Fibroblast of the aortic adventitia (primary cell): ENCODE measurements at places on chromosomes 2 and 18.
A peak's percentile ranks its signal among the peaks of the same experiment; 100 is the strongest.

GRCh38 chr2:218631837-218632236, 24.1 kb downstream of the PLCD4 start:
- DNase-seq = peak; percentile 80

- peak; percentile 90 for DNase-seq
Measured at GRCh38 chr2:55099878-55100820, 49.9 kb upstream of the RTN4 start.

- no peak for DNase-seq
Measured at GRCh38 chr2:110645616-110646015, 32.2 kb downstream of the BUB1 start.

- peak; percentile 70 for DNase-seq
Measured at GRCh38 chr2:219664944-219665343, 37.5 kb downstream of the SLC4A3 start.

GRCh38 chr2:43508209-43508608, 87.6 kb downstream of the THADA start:
- DNase-seq = no peak

DNA sequence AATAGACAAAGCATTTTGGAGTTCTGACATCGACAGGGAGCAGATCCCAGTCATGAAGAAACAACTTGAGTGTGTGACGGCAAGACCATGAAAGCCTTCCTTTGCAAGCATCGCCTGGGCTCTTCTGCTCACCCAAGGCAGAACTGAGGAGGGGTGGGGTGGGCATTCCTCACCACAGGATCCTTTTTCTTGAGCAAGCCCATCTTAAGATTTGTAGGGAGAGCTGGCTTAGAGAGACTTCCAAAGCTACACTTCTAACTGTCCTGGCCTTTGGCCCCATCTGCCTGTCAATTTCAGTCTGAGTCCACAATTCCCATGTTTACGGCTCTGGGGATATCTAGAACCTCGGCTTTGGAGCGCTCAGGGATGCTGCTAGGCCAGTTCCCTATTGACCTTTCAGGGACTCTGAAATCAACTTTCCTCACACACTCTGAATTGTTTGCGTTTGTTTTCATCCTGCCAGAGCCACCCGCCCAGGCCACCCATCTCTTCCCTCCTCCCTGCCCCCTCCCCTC, 3.7 kb downstream of the KLHL14 start:
- DNase-seq = no peak

- no peak for DNase-seq
Measured at GRCh38 chr2:39852831-39853230, 73.8 kb upstream of the THUMPD2 start.

GRCh38 chr2:30639836-30640235, 167.4 kb downstream of the CAPN13 start:
- DNase-seq = no peak

GRCh38 chr18:35019933-35020332, 21.3 kb upstream of the MAPRE2 start:
- DNase-seq = peak; percentile 57

DNA sequence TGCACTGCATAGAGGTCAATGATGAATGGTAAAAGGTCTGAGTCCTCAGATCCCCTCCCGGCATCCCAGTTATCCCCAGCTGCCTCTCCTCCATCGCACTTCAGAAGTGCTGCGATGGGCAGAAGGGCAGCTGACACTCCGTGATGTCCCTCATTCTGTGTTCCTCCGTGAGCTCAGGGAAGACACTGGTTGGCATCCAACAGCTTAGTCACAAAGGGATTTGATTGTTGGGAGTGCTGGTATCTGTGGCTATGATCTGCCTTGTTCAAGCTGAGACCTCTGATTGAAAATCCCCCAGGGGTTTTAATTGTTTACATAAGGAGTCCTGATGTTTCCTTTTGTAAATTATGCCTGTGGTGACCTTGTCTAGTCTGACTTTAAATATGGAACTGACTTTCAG, 19.0 kb upstream of the SAG start:
- DNase-seq = no peak

DNA sequence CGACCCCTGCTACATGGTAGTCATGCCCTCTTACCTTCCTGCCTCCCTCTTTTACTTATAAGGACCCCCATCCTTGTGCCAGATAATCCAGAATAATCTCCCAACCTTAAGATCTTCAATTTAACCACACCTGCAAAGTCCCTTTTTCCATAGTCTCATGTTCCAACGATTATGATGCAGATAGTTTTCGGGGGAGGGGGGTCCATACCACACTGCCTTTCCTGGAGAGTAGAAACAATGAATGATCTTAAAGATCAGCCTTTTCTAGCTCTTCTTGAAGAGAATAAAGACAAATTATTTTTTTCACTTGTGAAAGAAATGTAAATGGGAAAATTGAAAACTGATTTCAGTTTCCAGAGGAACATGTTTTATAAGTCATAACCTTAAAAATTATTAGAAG, 4.3 kb upstream of the FAM98A start:
- DNase-seq = no peak

GRCh38 chr2:112048887-112049286, 6.2 kb upstream of the TMEM87B start:
- DNase-seq = peak; percentile 89

GRCh38 chr2:197784956-197785941, at the start of gene BOLL:
Gene BOLL (minus strand): TSS chr2:197785319. CDS start chr2:197781850, 3,469 bp downstream.
- no peak for DNase-seq

GRCh38 chr2:130963196-130963848, 126.6 kb downstream of the ARHGEF4 start:
- DNase-seq = no peak

DNA sequence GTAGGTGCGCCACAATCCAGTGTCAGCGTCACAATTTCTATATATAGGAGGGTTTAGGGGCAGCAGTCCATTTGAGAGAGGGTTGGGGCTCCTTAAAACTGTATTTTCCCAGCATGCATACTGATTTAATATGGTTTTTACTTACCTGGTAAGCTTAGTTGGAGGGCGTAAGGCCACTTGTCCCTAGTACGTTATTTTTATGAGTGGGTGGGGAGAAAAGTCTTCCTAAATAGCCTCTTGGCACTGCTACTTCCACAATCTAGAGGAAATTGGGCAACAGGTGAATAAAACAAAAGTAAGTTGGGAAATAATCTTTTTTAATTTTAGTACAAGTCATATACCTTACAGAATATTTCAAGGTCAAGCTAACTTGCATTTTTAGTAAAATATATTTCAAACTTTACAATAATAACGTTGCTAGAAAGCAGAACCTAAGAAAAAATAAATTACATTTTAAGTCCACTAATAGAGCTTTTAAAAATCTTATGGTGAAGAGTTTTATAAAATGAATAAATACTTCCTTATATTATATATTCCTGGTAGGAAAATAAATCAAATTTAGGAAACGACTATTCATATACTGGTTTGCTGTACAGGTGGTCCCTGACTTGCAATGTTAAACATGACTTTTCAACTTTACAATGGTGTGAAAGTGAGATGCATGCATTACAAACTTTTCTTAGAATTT, 20.9 kb downstream of the DHRS9 start:
- DNase-seq = no peak

- peak; percentile 27 for DNase-seq
Measured at GRCh38 chr18:59517446-59518165, 158.5 kb upstream of the LMAN1 start.

DNA sequence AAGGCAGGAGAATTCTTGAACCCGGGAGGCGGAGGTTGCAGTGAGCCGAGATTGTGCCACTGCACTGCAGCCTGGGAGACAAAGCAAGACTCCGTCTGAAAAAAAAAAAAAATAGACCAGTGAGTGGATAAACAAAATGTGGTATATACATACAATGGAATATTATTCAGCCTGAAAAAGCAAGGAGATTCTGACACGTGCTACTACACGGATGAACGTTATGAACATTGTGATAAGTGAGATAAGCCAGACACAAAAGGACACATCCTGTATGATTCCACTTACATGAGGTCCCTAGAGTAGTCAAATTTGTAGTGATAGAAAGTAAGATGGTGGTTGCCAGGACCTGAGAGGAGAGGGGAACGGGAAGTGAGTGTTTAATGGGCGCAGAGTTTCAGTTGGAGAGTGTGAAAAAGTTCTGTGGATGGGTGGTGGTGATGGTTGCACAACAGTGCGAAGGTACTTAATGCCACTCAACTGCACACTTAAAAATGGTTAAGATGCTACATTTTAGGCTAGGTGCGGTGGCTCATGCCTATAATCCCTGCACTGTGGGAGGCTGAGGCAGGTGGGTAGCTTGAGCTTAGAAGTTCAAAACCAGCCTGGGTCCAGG, 38.3 kb downstream of the NIFK start:
- no peak for DNase-seq

DNA sequence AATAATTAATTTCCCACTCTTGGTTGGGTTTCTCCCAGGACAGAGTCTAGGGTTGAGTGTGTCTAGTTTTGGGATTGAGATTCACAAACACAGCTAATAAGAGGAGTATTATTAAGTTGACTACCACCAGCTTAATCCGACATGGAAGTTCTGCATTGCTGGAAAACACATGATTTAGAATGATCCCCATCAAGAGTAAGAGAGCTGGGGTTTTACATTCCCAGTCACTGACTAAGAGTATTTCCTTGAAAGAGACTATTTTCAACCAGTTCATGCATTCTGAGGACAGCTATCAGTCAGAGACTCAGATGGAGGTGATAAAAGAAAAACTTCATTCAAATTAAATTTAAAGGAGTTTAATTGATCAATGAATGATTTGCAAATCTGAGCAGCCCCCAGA, 334.6 kb upstream of the LRATD1 start:
- no peak for DNase-seq

DNA sequence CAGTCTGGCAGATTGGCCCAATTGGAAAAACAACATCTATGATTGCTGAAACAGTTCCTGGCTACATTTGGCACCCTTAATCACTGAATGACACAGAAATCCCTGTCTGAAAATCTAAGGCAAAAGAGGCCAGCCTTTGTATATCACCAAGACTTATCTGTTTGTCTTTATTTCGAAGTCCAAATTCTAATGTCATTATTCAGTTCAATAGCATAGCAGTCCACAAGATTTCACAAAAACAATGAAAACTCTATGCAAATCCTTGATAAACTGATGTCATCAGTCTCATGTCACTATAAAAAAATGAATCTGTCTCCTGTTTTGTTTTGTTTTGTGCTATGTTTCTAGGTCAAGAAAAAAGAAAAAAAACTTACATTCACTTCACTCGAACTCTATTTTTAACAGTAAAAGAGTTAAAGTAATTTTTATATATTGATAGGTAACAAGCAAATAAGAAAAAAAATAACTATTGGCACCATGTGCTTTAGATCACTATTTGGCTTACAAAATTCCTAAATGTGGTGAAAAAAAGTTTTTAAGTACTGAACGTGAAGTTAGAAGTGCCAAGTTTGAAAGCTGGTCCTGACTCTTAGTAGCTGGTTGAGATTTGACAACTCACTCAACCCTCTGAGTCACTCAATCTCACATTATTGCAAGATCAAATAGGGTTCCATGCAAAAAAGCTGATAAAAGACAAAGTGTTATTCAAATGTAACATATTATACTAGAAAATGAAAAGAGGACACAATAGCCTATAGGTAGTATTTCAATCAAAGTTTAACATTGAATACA, 359.3 kb downstream of the IRS1 start:
- peak; percentile 82 for DNase-seq

GRCh38 chr2:78541451-78542267, 483.8 kb upstream of the REG3G start:
- no peak for DNase-seq

DNA sequence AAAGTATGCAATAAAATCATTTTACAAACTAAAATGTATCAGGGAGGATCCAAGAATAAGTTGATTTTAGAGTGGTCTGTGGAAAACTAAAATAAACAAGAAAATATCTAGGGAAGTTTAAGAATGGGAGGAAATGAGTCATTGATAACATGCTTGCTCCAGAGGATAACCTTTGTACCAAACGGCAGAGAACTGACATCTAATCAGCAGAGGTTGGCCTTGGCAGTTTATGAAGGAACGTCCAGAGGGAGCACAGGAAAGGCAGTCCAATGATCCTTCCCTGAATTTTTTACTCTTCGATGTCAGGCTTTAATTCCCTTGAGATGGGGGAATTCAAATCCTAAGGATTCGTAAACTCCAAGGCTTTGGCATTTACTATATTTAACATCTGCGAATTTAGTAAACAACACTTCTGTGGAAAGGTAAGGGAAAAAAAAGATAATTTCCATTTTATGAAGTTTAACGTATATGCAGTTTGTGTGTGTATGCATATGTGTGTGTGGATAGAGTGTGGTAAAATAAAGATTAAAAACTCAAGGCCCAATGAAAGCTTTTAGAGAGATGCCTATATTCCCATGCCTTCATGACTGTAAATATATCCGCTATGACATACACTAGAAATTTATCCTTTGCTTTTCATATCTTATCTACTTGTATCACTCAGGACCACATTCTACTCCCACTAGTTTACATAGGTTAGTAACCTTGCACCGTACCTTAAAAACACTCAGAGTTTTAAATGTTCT, 8.7 kb upstream of the INPP1 start:
- DNase-seq = peak; percentile 60

GRCh38 chr18:75548353-75548905, 120.9 kb upstream of the SMIM21 start:
- no peak for DNase-seq

DNA sequence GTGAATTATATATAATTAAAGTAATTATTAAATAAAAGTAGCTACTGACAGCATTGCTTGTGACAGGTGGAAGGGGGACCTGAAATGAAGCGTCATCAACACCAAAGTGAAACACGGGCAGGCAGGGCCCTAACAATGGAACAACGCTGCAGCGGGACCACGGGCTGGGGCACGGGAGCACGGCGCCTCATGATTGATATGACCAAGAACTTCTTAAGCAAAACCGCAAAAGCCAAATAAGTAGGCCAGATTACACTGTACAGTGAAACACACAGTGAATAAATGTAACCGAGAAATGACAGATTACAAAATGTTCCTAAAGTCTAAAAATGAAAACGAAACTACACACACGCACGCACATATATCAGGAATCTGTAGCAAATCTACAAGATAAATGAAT, 81.4 kb downstream of the SNTG2 start:
- no peak for DNase-seq

GRCh38 chr18:59140302-59140885, 710 bp downstream of the SEC11C start:
- DNase-seq = peak; percentile 46

DNA sequence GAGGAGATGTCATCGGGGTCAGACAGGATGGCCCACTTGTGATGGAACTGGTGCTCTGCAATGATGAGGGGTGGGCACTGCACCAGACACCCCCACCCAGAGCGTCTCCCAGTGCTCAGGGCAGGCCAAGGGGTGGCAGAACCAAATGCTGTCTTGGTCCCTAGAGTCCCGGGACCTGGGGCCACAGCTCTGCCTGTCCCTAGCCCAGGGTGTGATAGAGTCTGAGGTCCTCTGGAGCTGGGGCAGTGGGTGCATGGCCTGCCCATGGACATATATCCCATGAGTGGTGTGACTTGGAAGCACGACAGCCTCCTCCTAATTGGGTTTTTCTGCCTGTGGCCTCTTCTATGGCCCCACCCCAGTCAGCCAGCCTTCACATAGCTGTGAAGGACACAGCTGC, 6.7 kb upstream of the OTOF start:
- no peak for DNase-seq

- DNase-seq = no peak
Measured at GRCh38 chr18:50622865-50623393, 63.0 kb downstream of the MAPK4 start.
